ENCODE measurements at places on chromosomes 2 and 18. TPM values are rescaled to one million over a fixed set of nuclear protein-coding genes. Genes with fewer than 3 reads are reported as not detected.

ERBB4 gene
- 0.45 TPM for total RNA-seq

GPR35 gene
- 1.9 TPM for total RNA-seq

CYP27C1 gene
- total RNA-seq, result 1.1 TPM

TEX51 gene
- total RNA-seq, result not detected

CCBE1 gene
- total RNA-seq, result 2.3 TPM

RAB1A gene
- 216 TPM for total RNA-seq

IHH gene
- 0.26 TPM for total RNA-seq

SPHKAP gene
- not detected for total RNA-seq

NAGK gene
- total RNA-seq, result 112 TPM

EPB41L5 gene
- 13.3 TPM for total RNA-seq

UGT1A8 gene
- total RNA-seq, result not detected

ATP6V1C2 gene
- 1.4 TPM for total RNA-seq

GPR39 gene
- 1.3 TPM for total RNA-seq

FAM124B gene
- total RNA-seq, result 4.1 TPM

ACVR1C gene
- total RNA-seq, result 44.9 TPM

TMEM178A gene
- total RNA-seq, result 1.5 TPM

GALR1 gene
- total RNA-seq, result 0.03 TPM

RAB6C gene
- not detected for total RNA-seq

ABCB11 gene
- total RNA-seq, result 0.06 TPM

EFR3B gene
- total RNA-seq, result 2.0 TPM

CRYGD gene
- not detected for total RNA-seq

ITPRIPL1 gene
- 3.1 TPM for total RNA-seq

CD8B gene
- 0.67 TPM for total RNA-seq

EIF2AK3 gene
- 21.8 TPM for total RNA-seq

SCTR gene
- total RNA-seq, result not detected

CMPK2 gene
- total RNA-seq, result 8.7 TPM

COL5A2 gene
- 93.4 TPM for total RNA-seq

ZFAND2B gene
- 31.3 TPM for total RNA-seq

SATB2 gene
- total RNA-seq, result 8.3 TPM

SERPINB10 gene
- total RNA-seq, result not detected

GRB14 gene
- 21.7 TPM for total RNA-seq

FOXD4L1 gene
- not detected for total RNA-seq

REEP1 gene
- total RNA-seq, result 0.96 TPM

TMEM214 gene
- 148 TPM for total RNA-seq

PCGF1 gene
- total RNA-seq, result 22.1 TPM

TCF4 gene
- 159 TPM for total RNA-seq

TNFRSF11A gene
- total RNA-seq, result 17.1 TPM

FSIP2 gene
- 0.29 TPM for total RNA-seq

IL36A gene
- not detected for total RNA-seq

GCA gene
- 50.8 TPM for total RNA-seq

COLEC12 gene
- total RNA-seq, result 36.7 TPM

APLF gene
- 6.4 TPM for total RNA-seq

All from mesenteric fat pad (tissue), 1 donor.